ENCODE measurements at places on chromosomes 5 and 9.

DNA sequence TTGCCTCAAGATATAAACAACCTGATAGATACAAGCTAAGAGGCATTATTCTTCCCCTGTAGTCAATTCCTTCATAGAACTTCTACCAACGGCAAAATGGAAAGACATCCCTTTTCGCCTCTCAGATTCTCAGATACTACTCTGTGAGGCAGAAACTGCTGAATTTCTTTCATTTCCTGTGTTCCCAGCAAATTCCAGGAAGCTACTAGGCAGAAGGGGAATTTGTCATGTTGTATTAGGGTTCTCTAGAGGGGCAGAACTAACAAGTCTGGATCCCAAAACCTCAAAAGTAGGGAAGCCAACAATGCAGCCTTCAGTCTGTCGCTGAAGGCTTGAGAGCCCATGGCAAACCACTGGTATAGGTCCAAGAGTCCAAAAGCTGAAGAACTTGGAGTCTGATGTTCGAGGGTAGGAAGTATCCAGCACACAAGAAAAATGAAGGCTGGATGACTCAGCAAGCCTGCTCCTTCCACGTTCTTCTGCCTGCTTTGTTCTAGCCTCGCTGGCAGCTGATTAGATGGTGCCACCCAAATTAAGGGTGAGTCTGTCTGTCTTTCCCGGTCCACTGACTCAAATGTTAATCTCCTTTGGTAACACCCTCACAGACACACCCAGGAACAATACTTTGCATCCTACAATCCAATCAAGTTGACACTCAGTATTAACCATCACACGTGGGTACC lies 15.2 kb downstream of the RNF180 start:
- no peak for DNase-seq

DNA sequence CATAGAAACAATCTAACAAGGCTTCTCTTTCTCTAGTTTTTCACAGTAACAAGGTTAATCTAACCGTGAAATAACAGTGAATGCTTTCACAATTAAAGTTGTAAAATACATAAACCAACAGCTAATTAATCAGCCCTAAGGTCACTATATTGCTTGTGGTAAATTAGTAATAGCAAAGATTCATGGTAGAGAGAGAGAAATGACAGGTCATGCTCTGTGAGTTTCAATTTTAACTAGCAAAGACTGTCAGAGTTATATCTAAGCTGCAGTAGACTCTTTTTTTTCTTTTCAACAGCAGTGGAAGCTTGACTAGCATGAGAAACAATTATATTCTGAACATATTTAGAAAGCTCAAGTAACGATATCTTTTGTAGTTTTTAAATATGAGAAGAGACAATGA lies 1068.0 kb downstream of the MAT2B start:
- DNase-seq = no peak

GRCh38 chr9:274406-274805 lies 59.7 kb downstream of the DOCK8 start:
- DNase-seq = no peak

- no peak for DNase-seq
Observed at GRCh38 chr5:178436326-178436940, 153.8 kb downstream of the COL23A1 start.

DNA sequence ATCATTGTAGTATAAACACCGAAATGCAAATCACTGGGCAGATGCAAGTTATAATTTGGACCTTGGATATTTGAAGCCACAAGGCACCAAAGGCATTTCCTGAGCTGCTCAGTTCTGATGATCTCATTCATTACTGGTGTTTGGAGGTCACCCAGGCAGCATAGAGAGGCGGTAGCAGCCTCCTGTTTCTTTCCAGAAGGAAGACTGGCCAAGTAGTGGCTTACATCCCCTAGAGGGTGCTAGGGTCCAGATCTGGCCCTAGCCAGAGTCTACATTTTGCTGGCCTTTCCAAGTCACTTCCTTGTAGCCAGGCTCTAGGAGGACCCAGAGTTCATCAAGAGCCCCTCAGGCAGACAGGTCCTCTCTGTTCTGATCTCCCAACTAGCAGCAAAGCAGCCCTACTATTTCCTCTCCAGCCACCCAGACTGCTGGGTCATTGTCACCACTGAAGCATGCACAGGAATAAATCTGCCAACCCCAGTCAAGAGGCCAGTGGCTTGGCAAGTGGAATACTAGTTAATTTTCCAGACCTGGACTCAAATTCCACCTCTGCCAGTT lies 33.4 kb upstream of the TTC1 start:
- DNase-seq = no peak

- no peak for DNase-seq
Observed at GRCh38 chr5:8048920-8049319, 180.0 kb downstream of the MTRR start.

DNA sequence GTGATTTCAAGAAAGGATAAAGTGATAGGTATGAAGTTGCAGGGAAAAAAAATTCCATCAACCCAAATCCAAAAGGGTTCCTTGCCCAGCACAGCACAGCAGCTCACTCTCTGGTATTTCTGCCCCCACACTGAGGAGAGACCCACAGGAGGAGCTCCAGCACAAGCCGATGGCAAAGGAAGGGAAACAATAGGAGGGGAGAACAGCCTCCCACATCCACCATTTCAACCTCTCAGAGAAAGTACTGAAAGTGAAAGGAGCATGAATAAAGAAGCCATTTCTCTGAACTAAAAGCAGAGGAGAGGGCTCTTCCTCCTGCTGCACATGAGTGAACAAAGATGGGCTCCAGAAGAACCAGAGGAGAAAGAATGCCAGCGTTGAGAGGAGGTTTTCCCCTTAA lies 54.9 kb upstream of the ZSWIM6 start:
- no peak for DNase-seq

DNA sequence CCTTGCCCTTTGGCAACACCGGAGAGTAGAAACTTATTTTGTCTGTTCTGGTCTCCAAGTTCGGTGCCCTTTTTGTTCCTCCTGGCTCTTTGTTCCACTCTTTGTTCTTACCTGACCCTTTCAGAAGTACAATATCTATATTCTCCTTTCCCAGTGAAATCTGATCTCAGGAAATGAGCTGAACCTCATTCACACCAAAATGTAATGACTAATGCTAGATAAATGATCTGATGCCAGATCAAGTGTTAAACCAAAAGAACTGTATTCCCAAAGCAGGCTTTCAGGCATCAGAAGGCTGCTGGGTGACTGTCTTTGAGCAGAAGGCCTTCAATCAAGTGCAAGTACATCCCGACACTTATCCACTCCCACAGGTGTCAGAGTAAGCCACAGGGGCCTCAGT lies 156.4 kb downstream of the SPOCK1 start:
- DNase-seq = no peak

DNA sequence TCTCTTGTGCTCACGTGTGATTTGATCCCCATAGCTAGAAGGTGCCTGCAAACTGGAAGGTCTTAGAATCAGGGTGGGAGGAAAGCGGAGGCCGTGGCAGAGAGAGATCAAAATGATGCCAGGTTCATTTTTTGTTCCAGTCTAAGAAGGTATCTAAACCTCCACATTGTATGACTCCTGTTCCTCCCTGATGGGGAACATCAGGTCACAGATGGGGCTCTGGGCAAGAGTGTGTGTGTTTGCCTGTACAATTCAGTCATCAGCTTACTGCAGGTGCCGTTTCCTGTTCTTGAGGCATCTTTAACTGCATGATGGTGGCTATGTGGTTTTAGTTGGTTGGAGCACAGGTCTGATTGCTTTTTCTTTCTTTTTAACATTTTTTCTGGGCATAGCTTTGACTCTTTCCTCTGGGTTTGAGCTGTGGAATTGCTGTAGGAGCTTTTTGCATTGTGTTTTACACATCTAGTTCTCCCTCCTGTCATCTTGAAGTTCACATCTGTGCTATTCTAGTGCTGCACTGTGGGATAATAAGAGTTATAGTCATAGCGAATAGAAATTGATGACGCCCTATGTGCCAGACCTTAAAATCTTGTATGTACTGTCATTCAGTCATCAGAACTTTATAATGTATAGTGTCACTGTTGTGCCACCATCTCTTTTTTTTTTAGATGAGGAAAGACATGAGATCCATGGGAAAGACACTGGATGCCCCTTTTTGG lies 30.8 kb downstream of the ARHGAP26 start:
- no peak for DNase-seq

DNA sequence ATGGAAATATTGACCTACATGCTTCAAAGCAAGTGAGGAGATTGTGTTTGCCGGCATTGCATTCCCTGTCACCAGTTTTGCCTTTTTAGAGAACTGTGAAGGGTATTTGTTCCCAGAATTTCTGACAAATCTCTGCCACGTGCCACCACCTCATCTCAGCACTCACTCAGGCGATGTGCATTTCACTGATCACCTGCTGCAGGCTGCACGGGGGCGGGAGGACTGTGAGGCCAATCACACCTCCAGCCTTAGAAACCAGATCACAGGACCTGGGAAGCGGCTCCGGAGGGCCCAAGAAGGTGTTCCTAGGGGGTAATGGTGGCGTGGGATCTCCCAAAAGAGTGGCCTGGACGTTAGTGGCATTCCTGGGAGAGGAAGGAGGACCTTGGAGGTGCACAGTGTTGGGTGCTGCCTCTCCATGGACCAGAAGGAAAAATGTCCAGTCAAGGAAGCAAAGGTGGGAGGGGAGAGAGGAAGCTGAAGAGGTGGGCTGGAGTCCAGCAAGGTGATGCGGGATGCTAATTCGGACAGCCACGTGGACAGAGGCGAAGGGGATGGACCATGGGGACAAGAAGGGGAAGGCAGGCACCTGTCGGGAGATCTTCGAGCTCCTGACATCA lies 63.6 kb upstream of the OLFM1 start:
- no peak for DNase-seq

DNA sequence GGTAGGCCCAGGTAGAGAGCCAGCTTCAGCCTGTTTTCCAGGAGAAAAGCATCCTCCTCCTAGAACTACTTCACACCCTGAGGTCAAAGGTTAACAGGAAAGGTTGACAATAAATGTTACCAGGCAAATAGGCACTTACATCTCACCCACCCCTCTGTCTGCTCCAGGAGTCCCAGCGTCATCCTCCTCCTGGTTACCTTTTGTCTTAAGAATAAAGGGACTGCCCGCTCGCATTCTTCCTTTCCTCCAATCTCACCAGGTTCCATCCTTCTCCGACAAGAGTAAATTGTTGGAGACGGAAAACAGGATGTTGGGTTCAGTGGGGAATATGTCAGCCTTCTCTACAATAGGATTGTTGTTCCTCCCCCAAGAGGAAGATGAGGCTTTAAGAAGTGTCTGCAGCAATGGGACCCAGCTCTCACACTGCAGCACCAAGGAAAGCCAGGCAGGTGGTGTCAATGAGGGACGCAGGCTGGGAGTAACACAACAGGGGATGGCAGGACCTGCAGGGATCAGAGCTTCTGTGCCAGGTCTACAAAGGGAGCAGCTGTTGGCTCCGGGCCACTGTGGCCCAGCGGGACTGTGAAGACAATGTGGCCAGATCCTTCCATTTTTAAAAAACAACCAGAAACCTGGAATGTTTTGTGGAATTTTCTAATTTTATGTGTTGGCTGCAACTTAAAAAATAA lies 29.0 kb downstream of the FAT2 start:
- DNase-seq = no peak

DNA sequence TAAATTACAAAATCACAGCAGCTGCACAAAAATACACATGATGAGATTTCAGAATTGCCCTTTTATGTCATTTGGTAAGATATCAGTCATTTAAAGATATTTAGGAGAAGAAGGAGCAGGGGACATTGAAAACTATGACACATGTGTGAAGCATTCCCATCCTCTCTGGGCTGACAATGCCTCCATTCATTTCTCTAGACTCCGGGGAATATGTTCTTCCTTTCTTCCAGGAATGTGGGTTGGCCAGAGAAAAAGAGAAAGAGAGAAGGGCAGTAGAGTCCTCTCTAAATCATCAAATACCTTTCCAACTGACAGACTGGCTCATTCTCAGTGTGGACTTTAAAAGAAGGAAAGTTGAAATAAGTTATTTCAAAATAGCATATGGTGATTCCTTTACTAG lies 205.6 kb upstream of the ADAMTSL1 start:
- DNase-seq = no peak

DNA sequence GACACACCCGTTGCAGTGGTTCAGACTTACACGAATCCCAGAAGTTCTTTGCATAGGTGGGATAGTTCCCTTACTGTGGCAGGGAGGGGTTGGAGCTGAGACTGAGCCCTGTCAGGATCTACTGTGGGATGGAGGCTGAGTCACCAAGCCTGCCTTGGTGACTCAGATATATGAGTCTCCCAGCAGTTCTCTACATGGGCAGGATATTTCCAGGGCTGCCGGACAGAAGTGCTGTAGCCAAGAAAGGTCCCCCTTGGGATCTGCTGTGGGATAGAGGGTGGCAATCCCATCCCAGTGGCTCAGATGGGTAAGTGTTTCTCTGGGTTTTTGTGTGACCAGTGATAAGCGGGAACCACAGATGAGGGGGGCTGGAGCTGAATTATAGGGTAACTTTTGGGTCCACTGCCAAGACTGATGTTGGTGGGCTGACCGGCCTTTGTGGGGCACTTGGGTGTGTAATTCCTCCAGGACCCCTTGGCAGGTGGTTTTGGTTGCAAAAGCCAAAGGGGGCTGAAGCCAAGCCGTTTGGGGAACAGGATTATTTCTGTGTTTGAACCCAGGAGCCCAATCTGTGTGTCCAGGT lies 18.7 kb downstream of the XRCC4 start:
- DNase-seq = no peak

GRCh38 chr9:127112056-127112455 lies 10.4 kb downstream of the ANGPTL2 start:
- no peak for DNase-seq

DNA sequence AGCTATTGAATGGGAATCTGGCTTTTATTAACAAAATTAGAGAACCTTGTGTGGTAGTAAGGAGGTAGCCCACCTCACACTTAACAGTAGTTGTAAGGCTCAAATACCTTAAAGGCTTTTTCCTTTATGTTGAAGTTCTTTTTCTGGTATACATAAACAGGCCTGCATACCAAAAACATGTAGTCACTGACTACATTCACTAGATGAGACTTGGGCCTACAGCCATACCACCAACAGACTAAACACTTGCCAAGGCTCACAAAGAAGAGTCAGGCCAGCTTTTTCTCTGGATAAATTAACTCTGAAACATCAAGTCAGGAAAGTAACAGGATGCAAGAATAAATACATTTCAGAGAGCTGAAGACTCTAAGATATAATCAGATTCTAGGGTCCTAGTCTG lies 78.6 kb upstream of the MPDZ start:
- no peak for DNase-seq

DNA sequence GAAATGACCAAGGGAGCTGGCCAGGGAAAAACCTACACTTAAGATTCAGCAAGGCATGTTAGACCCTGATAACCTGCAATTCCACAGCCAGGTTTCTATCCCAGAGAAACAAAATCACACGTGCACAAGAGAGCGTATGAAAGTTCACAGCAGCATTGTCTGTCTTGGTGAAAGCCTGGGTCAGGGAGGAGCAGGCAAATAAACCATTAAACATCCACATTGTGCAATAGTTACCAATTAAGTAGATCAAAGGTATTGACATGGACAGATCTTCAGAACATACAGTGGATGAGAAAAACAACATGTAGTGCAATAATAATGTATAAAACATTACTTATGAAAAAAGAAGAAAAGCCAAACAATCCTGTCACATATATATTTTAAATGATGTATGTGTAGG lies 15.9 kb upstream of the GPX3 start:
- no peak for DNase-seq

GRCh38 chr9:19188771-19189170 lies 41.7 kb upstream of the DENND4C start:
- DNase-seq = no peak

GRCh38 chr5:155833287-155833686 lies 493.7 kb upstream of the SGCD start:
- no peak for DNase-seq

GRCh38 chr9:109302606-109303005 lies 18.3 kb downstream of the EPB41L4B start:
- DNase-seq = no peak

Measured in activated CD4-positive, alpha-beta T cell treated with anti-CD3 and anti-CD28 coated beads for 24 hours (primary cell).